ENCODE measurements at places on chromosomes 13 and 19.

DNA sequence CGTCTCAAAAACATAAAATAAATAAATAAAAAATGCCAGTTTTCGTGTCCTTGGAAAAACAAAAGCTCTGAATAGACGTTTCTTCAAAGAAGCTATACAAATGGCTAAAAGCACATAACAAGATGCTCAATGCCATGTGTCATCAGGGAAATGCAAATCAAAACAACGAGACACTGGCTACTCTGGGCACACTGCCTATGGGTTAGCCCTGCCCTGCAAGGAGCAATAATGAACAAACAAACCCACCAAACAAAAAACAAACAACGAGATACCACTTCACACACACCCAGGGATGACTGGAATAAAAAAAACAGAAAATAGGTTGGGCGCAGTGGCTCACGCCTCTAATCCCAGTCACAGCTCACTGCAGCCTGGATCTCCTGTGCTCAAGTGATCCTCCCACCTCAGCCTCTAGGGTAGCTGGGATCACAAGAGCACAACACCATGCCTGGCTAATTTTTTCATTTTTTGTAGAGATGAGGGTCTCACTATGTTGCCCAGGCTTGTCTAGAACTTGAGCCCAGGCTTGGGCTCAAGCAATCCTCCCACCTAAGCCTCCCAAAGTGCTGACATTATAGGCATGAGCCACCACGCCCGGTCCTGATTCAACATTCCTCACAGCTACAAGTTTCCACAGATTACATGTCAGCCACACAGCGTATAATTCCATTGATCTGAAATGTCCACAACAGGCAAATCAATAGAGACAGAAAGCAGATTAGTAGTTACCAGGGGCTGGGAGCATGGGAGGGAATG, 15.5 kb upstream of the ISYNA1 start:
- no peak for DNase-seq

- DNase-seq = no peak
These were observed at the start of gene CD22 for GRCh38 chr19:35328851-35329285. CD22 (plus strand) TSS chr19:35329187; CDS start chr19:35332041, 2,854 bp downstream.

- DNase-seq = no peak
These were observed 488.4 kb downstream of the KLF5 start for GRCh38 chr13:73547239-73547638.

DNA sequence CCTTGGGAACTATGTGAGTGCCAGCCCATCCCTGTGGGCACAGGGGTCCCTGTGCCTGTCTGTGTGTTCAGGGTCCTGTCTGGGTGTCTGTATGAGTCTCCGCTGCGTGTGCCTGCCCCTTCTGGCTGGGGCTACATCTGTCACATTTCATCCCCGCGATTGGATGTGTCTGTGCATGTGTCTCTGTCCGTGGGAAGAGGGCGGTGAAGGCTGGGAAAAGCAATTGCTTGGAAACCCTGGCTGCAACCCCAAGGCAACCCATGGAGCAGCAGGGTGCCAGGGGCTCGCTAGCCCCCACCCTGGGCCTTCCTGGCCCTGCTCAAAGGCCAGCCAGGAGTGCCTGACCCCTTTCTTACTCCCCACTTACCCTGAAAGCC, 1.4 kb downstream of the MAG start:
- DNase-seq = no peak

GRCh38 chr19:40219721-40220276, 1.6 kb upstream of the TTC9B start:
- no peak for DNase-seq

DNA sequence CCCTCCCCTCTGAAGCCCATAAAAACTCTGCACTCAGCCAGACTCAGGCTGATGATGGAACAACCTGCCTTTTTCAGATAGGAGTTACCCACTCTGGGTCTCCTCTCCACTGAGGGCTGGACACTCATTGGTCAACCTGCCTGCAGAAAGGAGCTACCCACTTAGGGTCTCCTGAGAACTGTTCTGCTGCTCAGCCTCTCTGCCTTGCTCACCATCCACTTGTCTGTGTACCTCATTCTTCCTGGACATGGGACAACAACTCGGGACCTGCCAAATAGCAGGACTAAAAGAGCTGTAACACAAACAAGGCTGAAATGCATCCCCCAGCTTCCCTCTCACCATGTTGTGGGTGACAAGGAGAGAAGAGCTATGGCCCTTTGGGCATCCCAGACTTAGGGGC, 18.4 kb upstream of the RCBTB2 start:
- no peak for DNase-seq

GRCh38 chr13:108168929-108169328, 46.4 kb downstream of the LIG4 start:
- DNase-seq = no peak

DNA sequence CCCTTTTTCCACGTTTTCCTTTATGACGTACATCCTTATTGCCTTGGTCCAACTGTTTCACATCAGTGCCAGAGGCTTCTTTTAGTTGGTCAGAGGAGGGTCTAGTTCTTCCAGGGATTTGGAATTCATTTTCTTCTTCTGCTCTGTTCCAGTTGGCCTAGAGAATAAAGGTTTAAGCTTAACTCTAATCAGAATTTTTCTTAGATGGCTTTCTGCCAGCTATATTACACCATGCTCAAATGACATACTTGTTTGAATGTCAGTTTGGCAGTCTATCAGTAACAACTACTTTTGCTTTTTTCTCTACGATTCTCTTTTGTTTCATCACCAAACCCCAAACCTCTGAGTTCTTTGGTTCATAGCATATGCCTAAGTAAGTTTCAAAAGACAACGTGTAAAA, 16.8 kb downstream of the SPART start:
- DNase-seq = no peak

DNA sequence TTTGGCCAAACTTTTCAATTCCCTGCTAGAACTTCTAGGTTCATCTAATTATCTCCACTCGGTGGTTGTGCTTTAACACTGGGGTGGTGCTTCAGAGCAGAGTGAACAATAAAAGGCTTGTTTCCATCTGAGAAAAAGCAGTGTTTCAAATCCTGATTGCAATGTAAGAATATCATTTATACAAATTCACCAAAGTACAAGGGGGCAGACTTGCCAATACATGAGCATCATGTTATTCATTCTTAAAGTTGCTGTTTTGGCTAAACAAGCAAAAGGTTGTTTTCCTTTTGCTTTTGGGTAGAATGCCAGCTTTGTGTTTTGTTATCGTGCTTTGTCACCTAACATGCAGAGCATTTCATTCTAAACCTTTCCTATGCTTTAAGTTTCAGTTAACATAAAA, 78.5 kb upstream of the UBAC2 start:
- no peak for DNase-seq

DNA sequence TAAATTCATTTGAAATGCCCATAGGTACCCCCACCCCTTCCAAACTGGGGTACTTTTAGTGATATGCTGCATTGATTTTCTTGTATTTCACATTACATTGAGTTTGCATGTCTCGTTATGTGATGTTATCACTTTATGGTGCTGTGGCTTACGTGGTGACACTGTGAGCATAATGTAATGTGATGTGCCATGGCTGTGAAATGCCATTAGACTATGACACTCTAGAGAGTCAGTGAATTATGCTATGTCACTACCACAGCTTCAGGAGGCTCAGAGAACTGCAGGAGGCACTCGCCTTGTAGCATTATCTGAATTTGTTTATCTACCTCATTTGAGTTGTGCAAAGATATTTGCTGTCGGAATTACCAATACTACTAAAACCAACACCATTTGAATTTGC, 590.1 kb upstream of the SLC10A2 start:
- DNase-seq = no peak

DNA sequence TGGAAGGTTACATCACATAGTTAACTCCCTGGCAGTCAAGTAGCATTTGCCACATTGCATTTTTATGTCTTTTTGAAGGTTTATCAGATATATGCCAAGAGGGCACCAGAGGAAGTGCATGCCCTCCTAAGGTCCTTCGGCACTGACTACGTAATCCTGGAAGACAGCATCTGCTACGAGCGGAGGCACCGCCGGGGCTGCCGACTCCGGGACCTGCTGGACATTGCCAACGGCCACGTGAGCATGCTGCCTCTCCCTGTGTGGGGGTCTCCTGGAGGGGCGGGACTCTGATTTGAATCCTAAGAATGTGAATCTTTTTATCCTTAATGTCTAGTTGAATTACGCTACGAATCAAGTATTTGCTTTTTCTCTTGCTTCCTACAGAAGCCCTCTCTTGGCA, 74.8 kb downstream of the DPY19L3 start:
- DNase-seq = no peak

GRCh38 chr13:42876887-42877545, 95.6 kb downstream of the FAM216B start:
- no peak for DNase-seq

DNA sequence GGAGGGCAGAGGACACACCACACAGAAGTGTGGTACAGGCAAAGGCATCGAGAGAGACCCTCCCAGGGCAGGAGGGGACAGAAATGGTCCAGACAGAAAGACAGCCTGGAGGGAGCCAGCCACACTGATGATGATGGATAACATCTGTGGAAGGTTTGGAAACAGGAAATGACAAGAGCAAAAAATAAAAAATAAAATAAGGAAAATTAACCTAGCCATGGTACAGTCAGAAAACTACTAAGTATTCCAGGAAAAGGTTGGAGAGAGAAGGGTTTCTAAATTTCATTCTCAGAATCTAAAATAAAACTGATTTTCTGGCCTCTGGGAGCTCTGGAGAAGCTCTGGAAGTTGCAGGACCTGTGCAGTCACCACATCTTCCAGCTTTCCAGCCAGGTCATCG, 115.2 kb upstream of the VSTM2B start:
- DNase-seq = no peak

DNA sequence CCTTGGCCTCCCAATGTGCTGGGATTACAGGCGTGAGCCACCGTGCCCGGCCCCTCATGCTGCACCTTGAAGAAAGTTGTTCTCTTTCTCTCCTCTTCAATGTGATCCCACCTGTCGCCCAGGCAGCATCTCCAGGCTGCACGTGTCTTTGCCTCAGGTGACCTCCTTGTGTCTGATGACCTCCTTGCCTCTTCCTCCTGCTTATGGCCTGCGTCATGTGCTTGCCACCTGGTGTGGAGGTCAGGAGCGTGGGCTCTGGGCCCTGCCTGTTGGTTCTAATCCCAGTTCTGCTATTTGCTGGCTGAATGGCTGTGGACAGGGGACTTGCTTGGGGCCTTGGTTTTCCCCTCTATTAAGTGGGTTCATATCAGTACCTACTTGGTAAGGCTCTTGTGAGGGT, 6.3 kb downstream of the BICRA start:
- no peak for DNase-seq

DNA sequence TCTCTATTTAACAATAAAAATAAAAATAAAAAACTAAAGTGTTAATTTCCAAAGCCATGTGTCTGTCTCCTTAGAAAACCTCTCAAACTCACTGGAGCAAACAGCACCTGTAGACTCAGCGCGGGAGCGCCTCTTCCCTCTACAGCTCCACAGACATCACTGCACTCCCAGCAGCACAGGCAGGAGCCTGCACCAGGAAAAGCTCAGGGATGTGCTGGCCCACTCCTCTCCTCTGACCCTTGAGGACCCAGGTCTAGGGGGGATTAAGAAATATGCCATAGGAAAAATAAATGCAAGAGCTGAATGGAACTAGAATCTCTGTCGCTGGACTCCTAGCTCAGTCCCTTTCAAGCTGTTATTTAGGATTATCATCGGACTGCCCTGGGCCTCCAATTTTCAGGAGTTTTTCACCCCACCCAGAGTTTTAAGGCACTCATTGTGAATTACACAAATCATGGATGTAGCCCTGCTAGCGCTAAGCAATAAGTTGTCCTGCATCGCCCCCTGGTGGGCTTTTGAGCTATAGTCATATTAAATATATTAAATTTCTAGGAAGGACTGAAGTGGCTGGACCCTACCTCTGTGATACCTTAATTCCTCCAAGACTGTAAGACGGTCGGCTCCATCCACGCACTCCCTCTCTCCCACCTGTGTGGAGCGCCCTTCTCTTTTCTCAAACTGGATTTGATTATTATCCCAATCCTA, 333.9 kb downstream of the UQCRFS1 start:
- peak; percentile 64 for DNase-seq

DNA sequence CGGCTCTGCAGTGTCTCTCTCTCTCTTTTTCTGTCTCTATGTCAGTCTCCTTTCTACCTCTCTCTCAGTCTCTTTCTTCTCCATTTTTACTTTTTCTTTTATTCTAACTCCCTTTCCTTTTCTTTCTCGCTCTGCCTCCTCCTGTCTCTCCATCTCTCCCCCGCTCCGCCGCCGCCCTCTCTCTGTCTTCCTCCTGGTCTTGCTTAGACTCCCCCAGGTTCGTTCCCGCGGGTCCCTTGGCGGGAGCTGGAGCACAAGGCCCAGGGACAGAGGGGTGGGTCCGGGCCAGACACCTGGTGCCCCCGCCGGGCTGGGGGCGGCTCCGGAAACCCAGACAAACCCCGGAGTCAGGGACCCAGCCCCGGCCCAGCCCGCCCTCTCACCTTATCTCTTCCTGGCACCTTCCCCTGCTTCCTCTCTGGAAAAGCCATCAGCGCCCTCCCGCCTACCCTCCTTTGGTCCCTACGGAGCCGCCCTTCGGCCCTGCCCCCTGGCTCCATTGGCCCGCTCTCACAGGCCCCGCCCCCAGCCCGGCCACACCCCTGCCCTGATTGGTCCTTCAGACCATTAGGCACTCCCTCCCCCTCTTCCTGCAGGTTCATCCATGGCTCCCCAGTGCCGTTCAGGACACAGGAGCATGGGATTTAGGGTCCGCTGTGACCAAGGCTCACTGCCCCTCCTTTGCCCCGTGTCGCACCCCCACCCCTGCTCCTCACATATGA, 15.4 kb upstream of the NOP53 start:
- peak; percentile 75 for DNase-seq

GRCh38 chr13:22014469-22014868, 343.6 kb downstream of the FGF9 start:
- DNase-seq = no peak

DNA sequence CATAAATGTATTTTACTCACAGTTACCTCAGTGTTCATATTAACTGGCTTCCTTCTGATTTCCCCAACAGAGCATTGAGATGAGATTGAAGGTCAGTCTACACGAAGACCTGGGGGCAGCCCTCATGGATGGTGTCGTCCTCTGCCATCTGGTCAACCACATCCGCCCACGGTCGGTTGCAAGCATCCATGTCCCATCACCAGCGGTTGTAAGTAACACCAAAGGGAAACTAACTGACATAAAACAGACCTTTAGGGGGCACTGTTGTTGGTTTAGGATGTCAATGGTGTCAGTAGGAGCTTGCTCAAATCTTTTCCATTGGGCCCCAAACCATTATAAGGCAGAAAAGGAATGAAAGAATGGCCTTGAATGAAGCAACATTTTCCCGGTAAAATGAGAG, 68.2 kb downstream of the ESD start:
- DNase-seq = peak; percentile 44

DNA sequence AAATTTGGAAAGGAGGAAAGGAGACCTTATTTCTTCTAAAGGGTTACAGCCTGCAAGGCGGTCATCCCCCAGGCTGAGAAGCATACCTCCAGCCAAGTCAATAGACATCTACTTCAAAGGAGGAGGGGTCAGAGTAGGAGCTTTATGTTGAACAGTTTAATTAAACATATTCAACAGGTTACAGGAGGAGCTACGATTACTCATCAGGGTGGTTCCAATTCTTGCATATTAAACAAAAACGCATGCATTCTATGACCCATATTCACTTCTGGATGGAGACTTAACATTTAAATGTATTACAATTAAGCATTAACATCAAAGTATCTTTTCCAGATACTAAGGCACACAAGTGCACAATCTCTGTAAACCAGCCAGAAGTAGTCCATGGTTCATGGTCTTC, 1955.0 kb downstream of the PCDH9 start:
- DNase-seq = no peak

Measured in activated CD4-positive, alpha-beta memory T cell treated with anti-CD3 and anti-CD28 coated beads for 36 hours (primary cell).